Fibroblast of villous mesenchyme (primary cell): ENCODE measurements at places on chromosomes 4 and X.
A peak's percentile ranks its signal among the peaks of the same experiment; 100 is the strongest.

DNA sequence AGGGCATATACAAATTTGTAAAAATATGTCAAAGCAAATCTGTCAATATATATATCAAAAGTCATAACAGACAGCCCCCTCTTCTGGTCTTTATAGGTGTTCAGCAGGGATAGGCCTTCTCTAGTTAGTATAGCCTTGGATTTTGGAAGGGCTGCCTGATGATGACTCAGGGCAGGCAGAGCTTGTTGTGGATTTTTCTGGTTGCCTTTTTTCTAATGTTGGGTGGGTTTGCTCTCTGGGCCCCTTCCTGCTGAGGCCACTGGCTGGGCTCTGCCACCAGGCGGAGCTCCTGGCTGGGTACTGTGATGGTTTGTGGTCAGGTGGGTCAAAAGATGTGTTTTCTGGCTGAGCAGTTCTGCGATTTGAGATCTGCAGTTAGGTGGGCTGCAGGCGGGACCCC, 294.2 kb downstream of the GRIA2 start:
- DNase-seq = no peak

- no peak for DNase-seq
Measured at GRCh38 chrX:150692831-150693724, at the start of gene MTMR1. Gene MTMR1 (plus strand): TSS chrX:150693396. CDS start chrX:150693531, 135 bp downstream.

GRCh38 chrX:48736303-48736702, 25.2 kb upstream of the GLOD5 start:
- DNase-seq = no peak

DNA sequence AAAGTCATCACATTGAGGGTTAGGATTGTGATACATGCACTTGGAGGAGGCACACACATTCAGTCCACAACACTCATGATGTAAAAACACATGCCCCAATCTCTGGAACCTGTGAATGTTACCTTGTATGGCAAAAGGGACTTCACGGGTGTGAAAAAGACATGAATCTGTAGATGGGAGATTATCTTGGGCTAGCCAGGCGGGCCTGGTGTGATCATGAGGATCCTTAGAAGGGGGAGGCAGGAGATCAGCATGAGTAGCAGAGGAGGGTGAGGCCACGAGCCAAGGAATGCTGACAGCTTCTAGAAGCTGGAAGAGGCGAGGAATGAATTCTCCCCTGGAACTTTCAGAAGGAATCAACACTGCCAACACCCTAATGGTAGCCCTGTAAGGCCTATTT, 77.5 kb upstream of the ENPP6 start:
- DNase-seq = no peak

DNA sequence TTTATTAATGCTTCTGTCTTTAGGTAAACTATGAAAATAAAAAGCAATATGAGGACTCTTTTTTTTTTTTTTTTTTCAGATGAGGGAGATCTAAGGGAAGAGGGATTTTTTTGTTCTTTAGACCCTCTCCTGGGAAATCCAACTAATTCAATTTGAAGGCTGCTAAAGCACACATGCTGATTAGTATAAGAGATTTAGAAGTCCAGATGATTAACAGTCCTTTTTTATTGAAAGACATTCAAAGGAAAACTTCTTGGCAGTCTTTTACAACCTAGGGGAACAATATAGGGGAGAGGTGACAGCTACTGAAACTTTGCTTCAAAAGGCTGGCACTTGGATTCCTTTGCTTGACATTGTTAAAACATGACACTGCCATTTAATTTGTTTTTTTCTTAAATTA, 602.5 kb downstream of the RAPGEF2 start:
- DNase-seq = no peak

GRCh38 chrX:139052461-139052860, 340.9 kb upstream of the FGF13 start:
- DNase-seq = peak; percentile 84

- DNase-seq = no peak
Measured at GRCh38 chrX:51571874-51572273, 46.8 kb downstream of the CENPVL3 start.

DNA sequence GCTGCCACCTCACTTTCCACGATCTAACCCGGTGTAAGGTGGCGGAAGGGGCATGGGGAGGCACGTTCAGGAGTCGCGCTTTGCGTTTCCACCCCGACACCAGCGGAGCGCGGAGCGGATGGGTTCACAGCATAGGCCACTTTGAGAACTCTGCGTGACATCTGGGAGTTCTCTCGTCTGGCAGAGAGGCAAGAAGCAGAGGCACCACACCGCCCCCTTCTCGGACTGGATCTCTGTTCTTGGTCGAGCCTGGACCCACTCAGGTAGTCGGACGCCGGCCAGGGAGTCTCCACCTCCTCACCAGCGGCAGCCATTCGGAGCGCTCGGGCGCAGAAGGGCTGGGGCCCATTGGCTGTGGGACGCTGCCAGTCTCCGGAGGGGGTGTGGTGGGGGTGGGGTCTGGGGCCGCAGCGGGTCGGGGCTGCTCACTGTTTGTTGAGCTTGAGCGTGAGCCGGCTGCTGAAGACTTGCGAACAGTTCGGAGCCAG, at the start of gene DACH2:
Gene DACH2 (plus strand): TSS at position 428 of the 488 bp plus-strand sequence.
- DNase-seq = peak; percentile 25

GRCh38 chr4:68466185-68466584, 18.9 kb downstream of the TMPRSS11E start:
- DNase-seq = peak; percentile 40

- DNase-seq = no peak
Measured at GRCh38 chr4:56050625-56051024, 101.9 kb downstream of the CEP135 start.

DNA sequence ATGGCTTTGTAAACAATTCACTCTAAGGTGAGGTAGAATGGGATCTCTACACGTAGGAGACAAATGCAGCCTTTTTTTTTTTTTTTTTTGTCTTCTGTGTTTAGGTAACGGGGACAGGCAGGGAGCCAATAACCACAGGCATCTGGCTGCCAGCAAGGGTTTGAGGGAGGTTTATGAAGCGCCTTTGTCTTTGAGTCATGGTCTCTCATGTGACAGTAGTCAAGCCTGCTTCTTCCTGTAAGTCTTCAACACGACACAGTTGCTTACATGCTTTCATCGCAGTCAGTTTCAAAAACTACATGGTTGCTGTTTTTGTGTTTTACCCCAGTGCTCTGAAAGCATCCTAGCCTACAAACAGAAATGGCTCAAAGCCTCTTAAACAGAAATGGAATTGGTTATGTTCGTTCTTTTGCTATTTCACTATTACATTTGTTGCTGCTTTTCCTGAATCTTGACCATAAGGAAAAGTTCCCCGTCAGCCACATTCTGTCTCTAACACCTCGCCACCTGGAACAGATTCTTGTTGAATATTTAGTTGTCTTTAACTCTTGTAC, 127.8 kb upstream of the METTL14 start:
- DNase-seq = peak; percentile 19

- DNase-seq = no peak
Measured at GRCh38 chrX:19176901-19177630, 54.8 kb upstream of the ADGRG2 start.

DNA sequence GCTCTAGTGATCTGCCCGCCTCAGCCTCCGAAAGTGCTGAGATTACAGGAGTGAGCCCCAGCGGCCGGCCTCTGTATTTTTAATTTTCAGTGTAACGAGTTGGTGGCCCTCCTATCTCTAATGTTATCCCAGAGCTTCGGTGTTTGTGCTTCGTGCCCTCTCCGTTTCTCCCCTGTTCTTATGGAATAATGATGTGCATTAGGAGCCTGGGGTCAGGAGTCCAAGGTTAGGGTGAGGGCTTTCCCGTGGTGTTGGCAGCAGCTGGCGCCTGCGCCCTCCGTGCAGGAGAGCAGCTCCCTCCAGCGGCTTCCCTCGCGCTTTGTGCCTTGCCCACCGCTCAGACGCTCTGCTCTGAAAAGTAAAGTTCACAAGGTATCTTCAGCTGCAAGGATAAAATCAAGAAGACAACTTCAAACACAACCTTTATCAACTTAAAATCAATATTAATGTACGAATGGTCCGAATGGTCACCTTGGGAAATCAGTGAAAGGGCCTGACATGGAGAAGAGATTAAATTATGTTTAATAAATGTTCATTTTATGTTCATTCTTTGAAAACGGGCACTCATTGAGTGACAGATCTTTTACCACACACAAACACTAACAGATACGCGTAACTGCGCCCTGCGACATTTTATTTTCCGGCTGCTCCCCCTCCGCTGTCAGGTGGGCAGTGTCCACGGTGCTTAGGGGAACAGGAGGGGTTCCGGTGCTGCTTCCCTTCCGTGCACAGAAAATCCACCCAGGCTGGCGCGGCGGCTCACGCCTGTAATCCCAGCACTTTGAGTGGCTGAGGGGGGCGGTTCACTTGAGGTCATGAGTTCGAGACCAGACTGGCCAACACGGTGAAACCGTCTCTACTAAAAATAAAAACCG, 62.4 kb downstream of the TRAPPC11 start:
- DNase-seq = peak; percentile 55

DNA sequence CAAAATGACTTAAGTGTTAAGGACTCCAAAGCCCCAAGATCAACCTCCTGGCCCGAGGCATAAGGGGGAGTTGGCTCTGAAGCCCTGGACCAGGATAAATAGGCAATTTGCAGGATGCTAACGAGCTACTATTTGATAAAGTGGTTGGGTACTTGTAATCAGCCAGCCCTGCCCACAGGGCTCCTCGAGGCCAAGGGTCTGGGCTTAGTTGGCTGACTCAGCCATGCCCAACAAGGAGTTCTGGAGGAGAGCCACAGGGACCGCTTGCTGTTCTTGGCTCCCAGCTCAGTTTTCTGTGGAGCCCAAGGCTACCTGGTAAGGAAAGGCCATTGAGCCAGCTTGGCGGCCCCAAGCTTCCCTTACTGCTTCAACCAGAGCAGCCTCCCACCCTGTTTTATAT, 7.8 kb downstream of the HMGB3 start:
- no peak for DNase-seq

GRCh38 chrX:27086237-27086636, 376.9 kb downstream of the PPP4R3C start:
- DNase-seq = no peak

- peak; percentile 52 for DNase-seq
Measured at GRCh38 chr4:85798012-85798770, 323.2 kb downstream of the ARHGAP24 start.

DNA sequence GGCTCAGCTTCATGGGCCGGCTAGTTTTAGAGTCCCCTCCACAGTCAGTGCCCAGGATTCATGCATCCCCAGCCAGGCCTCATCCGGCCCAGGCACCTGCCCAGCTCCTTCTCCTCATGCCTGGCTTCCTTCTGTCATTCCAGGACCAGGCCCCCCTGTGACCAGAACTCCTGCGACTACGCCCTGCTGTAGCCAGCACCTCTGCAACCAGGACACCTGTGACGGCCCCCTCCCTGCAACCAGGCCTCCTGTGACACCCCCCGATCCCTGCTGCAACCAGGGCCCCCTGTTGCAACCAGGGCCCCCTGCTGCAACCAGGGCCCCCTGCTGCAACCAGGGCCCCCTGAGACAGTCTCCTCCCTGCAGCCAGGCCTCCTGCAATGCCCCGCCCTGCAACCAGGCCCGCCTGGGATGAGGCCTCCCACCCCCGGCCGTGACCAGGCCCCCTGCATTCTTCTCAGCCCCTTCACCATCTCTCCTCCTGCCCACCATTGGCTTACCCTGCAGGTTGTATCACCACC, 46.8 kb downstream of the HTRA3 start:
- no peak for DNase-seq

GRCh38 chr4:35175487-35175886, 1068.8 kb downstream of the ARAP2 start:
- DNase-seq = no peak

GRCh38 chrX:151985531-151985930, 11.1 kb upstream of the GABRE start:
- DNase-seq = no peak

DNA sequence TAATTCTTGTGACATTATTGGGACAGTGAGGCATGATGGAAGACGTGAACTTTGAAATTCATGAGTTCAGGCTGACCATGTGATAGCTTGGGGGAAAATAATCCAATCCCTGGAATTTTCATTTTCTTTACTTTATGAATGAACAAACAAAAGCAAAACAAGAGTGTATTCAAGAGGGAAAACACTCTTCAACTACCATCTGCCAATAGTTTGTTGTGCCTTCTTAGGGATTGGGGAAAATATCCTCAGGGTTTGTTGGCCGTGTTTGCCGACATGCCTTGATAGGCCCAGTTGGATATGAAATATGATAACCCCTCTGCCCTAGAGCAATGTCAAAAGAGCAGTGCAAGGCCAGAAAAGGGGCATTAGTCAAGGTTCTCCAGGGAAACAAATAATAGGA, 80.8 kb upstream of the CLNK start:
- no peak for DNase-seq

- no peak for DNase-seq
Measured at GRCh38 chr4:1234811-1235292, 14.1 kb downstream of the CTBP1 start.

DNA sequence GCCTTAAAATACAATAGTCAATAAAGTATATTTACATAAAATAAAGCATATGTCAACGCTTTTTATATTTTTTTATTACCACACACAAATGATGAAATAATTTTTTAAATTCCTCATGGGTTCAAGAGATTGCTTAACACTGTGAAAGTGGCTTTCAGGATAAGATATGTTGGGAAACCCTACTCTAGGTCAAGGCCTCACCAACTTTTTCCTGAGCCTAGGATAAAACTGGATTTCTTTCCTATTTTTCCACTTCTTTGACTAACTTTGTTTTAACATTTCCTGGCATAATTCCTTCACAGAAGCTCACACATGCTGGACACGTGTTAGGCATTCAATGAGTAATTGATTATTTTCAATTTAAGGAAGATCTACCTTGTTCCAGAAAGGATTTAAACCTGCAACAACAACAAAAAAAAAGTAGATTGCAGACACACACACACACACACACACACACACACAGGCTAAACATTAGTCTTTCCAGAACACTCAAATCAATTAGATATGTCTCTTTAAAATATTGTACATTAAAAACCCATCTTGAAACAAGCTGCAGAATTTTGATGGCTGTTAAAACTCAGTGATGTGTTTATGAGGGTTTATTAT, 9.1 kb downstream of the KLB start:
- DNase-seq = peak; percentile 68

DNA sequence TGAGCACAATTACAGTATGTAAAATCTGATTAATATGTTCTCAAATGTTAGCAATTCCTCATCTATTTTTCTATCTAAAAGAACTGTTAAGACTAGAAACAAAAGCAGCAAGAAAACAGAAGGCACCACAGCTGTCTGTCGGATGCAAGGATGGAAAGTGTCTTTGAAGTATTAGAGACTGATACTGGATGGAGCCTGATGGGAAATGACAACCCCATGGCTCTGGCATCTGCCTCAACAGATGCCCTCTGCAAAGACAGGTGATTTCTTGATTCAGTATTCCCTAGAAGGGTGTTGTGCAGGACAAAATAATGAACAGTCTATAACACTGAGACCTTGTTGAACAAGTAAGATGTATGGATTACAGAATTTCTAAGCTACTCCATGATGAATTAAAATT, 19.7 kb downstream of the LRCH2 start:
- no peak for DNase-seq

- no peak for DNase-seq
Measured at GRCh38 chrX:85109235-85109634, 105.6 kb downstream of the APOOL start.

- DNase-seq = peak; percentile 2
Measured at GRCh38 chrX:133586443-133586842, 171.2 kb upstream of the GPC4 start.

- no peak for DNase-seq
Measured at GRCh38 chr4:2646396-2647149, 109.6 kb downstream of the TNIP2 start.
